ENCODE measurements at places on chromosomes 7 and 10. TPM values are rescaled to one million over a fixed set of nuclear protein-coding genes. Genes with fewer than 3 reads are reported as not detected.

TFEC gene
- total RNA-seq, result 2.2 TPM

NPY gene
- 40.9 TPM for total RNA-seq

NOS3 gene
- total RNA-seq, result 0.78 TPM

AGR3 gene
- total RNA-seq, result not detected

HPS1 gene
- total RNA-seq, result 11.1 TPM

LIPK gene
- total RNA-seq, result not detected

C10orf62 gene
- total RNA-seq, result not detected

GJC3 gene
- total RNA-seq, result 0.47 TPM

LRRC18 gene
- total RNA-seq, result not detected

AGBL3 gene
- 6.7 TPM for total RNA-seq

ARPC1B gene
- 11.9 TPM for total RNA-seq

HDAC9 gene
- 175 TPM for total RNA-seq

INMT gene
- total RNA-seq, result 0.16 TPM
